H9 (cell line): ENCODE measurements at places on chromosomes 6 and 20. TPM values are rescaled to one million over a fixed set of nuclear protein-coding genes. Genes with fewer than 3 reads are reported as not detected.

GRCh38 chr6:21228411-21228810 is 365.1 kb upstream of the SOX4 start:
- DNase-seq = no peak

DNA sequence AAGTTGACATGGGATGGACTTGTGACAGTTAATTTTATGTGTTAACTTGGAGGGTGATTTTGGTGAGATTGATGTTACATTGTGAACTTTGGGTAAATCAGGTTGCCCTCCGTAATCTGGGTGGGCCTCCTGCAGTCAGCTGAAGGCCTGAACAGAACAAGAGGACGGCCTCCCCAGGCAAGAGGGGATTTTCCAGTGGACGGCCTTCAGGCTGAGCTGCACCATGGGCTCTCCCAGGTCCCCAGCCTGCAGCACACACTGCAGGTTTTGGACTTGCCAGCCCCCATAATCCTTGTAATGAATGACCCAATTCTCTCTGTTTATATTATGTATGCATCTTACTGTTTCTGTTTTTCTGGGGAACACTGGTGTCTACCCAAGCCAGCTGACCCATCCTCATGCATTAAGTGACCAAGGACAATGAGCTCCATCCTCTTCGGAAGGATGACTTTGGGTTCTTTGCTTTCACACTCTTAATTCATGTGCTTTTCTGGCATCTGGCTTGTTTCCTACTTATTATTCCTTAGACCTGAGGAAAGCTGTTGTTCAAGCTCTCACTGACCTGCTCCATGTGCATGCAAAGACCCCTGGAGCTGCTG is 64.2 kb downstream of the DACT2 start:
- DNase-seq = no peak

GRCh38 chr6:159953091-159953601 is 15.7 kb upstream of the IGF2R start:
- no peak for DNase-seq

DNA sequence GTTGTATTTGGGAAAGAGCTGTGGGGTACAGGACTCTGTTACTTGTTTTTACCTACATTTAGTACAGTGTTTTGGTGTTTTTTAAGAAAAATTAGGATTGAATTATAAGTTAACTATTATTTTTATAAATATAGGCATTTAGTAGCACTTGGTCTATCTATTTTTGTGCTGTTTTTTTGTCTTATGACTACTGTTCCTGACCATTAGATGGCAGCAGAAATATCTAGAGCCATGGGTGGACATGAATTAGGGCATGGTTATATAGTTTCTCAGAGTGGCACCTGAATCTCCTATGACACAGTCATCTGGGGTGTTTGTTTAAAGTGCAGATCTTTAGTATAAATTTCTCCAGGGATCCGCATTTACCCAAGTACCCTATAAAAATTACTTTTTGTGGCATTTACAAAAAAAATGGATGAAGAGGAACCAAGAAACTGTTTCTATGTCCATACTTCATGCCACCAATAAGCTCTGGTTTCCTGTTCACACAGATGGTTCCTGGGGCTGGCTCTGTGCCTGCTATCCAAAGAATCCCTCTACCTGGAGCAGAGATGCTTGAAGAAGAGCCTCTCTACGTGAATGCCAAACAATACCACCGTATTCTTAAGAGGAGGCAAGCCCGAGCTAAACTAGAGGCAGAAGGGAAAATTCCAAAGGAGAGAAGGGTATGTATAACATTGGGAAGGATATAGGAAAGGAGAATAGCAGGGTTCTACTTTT is 19.8 kb downstream of the NFYA start:
- DNase-seq = no peak

- DNase-seq = peak; percentile 65
These were observed at the start of gene HTR1B for GRCh38 chr6:77463308-77463860. TSS of gene HTR1B (minus strand) at chr6:77463491. CDS start at chr6:77463403, 88 bp downstream.

Gene CRIP3
- 15.3 and 16.9 TPM in 2 replicates for total RNA-seq

Gene MLIP
- not detected in 2 replicates for total RNA-seq

Gene TFAP2D
- total RNA-seq = not detected in 2 replicates
